CD4-positive, CD25-positive, alpha-beta regulatory T cell (primary cell): ENCODE measurements at places on chromosomes 2 and 18. TPM values are rescaled to one million over a fixed set of nuclear protein-coding genes. Genes with fewer than 3 reads are reported as not detected.

DNA sequence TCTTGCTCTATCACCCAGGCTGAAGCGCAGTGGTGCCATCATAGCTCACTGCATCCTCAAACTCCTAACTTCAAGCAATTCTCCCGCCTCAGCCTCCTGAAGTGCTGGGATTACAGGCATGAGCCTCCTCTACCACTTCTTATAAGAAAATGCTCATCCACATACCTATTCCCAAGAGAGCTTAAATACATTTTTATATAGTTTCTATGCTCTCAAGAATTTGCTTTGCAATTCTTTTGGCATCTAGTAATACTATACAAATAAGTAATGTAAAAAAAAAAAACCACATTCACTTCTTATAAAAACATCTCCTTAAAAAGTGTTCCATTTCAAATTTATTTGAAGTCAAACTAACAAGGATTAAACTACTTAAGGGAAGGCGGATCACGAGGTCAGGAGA lies 197.3 kb downstream of the DNAH7 start:
- H3K4me1 ChIP-seq = no peaks in the 10 kb centered on the region
- no peak overlapping the region for H3K4me3 ChIP-seq
- H3K27ac ChIP-seq = no peak overlapping the region
- H3K27me3 ChIP-seq = peaks cover 3% of the 10 kb centered on the region
- no peaks in the 10 kb centered on the region for H3K36me3 ChIP-seq
- DNase-seq = no peak

- no peak overlapping the region for H3K4me3 ChIP-seq
- peak overlapping the region; percentile 37 for H3K27ac ChIP-seq
- H3K4me1 ChIP-seq = no peaks in the 10 kb centered on the region
- H3K27me3 ChIP-seq = no peaks in the 10 kb centered on the region
Observed at GRCh38 chr2:207603486-207603885, 21.7 kb downstream of the METTL21A start.

The UGT1A3 gene
- not detected for total RNA-seq

DNA sequence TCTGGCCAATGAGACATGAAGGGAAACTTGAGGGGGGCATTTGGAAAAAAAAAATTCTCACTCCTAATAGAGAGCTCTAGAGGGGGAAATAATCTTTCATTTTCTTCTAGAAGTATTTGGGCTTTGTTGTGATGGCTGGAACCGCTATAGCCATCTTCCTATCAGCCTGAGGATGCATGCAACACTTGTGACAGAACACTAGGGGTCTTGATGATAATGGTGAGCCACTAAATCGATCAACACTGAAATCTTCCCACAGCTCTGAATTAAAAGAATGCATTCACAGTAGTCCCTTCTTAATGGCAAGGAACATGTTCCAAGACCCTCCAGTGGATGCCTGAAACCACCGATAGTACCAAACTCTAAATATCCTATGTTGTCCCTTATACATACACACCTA lies 325.3 kb downstream of the LNPK start:
- H3K27ac ChIP-seq = no peak overlapping the region
- H3K4me1 ChIP-seq = no peaks in the 10 kb centered on the region
- no peak for DNase-seq
- no peaks in the 10 kb centered on the region for H3K27me3 ChIP-seq
- H3K4me3 ChIP-seq = no peak overlapping the region

- H3K36me3 ChIP-seq = no peaks in the 10 kb centered on the region
- no peak for DNase-seq
- no peaks in the 10 kb centered on the region for H3K27me3 ChIP-seq
- H3K27ac ChIP-seq = no peak overlapping the region
Observed at GRCh38 chr2:149819356-149819957, 231.9 kb upstream of the MMADHC start.

GRCh38 chr18:23683671-23684070 lies 5.6 kb upstream of the LAMA3 start:
- no peaks in the 10 kb centered on the region for H3K36me3 ChIP-seq
- H3K4me1 ChIP-seq = peaks cover 2% of the 10 kb centered on the region
- no peak for DNase-seq
- H3K27me3 ChIP-seq = peaks cover 29% of the 10 kb centered on the region
- H3K27ac ChIP-seq = no peak overlapping the region
- H3K4me3 ChIP-seq = no peak overlapping the region
